Smooth muscle cell of the pulmonary artery (primary cell): ENCODE measurements at places on chromosomes 6 and 20. TPM values are rescaled to one million over a fixed set of nuclear protein-coding genes. Genes with fewer than 3 reads are reported as not detected.

Gene ANKRD66
- total RNA-seq, result not detected in 2 replicates

Gene PTCHD4
- total RNA-seq, result 4.4 and 6.2 TPM in 2 replicates

Gene TBXT
- not detected in 2 replicates for total RNA-seq

Gene MUC21
- total RNA-seq, result not detected in 2 replicates

Gene MYL9
- total RNA-seq, result 45.4 and 54.0 TPM in 2 replicates

Gene SPEF1
- total RNA-seq, result 0.13 and 0.20 TPM in 2 replicates

Gene TBPL1
- 25.1 and 33.0 TPM in 2 replicates for total RNA-seq

Gene HLA-DMB
- 0.07 and 0.59 TPM in 2 replicates for total RNA-seq

Gene TFAP2C
- total RNA-seq, result not detected in 2 replicates

Gene C20orf144
- 0.03 TPM in 1 of 2 replicates, not detected in the other for total RNA-seq

Gene MAS1
- under 0.01 and 0.20 TPM in 2 replicates for total RNA-seq

Gene QRSL1
- 8.6 and 8.9 TPM in 2 replicates for total RNA-seq

Gene MYCT1
- 6.0 and 13.0 TPM in 2 replicates for total RNA-seq

Gene ZNF165
- total RNA-seq, result 0.13 and 0.26 TPM in 2 replicates

Gene RNF182
- 0.40 and 9.7 TPM in 2 replicates for total RNA-seq

Gene CSNK2B
- total RNA-seq, result 75.1 and 82.0 TPM in 2 replicates

Gene TXLNB
- 0.03 and 0.13 TPM in 2 replicates for total RNA-seq

Gene TRIM10
- not detected in 2 replicates for total RNA-seq

Gene VGLL2
- not detected in 2 replicates for total RNA-seq

Gene DEF6
- total RNA-seq, result 0.59 and 1.7 TPM in 2 replicates

Gene SCRT2
- total RNA-seq, result not detected in 2 replicates

Gene RIMS4
- 0.39 and 1.3 TPM in 2 replicates for total RNA-seq

Gene SGK2
- 0.73 and 0.85 TPM in 2 replicates for total RNA-seq

Gene UNC93A
- not detected in 2 replicates for total RNA-seq

Gene TNF
- not detected in 2 replicates for total RNA-seq

Gene DOK5
- total RNA-seq, result 31.3 and 55.3 TPM in 2 replicates

Gene RBPJL
- not detected in 2 replicates for total RNA-seq

Gene TOX2
- total RNA-seq, result 1.4 and 2.2 TPM in 2 replicates

Gene OR10C1
- not detected in 2 replicates for total RNA-seq

Gene SYNDIG1
- 0.56 and 1.4 TPM in 2 replicates for total RNA-seq

Gene ADGB
- total RNA-seq, result not detected in 2 replicates

Gene SLC26A8
- under 0.01 and 0.07 TPM in 2 replicates for total RNA-seq
